ENCODE measurements at places on chromosomes 12 and 14.
A peak's percentile ranks its signal among the peaks of the same experiment; 100 is the strongest.

DNA sequence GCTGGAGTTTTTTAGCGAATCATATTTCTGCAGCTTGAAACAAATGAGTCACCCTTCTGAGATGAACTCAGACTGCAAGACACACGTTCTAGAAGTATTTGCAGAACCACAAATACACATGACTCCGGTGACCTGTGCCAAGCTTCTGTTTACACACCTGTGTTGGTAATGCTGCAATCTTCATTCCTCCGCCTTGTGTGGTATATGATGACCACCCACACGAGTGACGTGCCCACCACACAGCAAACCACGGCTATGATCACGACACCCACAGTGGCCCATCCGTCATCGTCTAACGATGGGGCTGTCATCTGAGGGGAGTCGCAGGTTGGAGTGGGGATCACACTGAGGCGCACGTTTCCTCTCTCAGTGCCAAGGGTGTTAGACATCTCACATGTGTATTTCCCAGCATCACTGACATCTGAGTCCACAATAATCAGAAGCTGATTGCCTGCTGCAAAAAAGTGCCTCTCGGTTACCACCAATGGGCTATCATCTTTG, 43.0 kb downstream of the LRIG3 start:
- no peak for DNase-seq

- no peak for DNase-seq
Measured at GRCh38 chr12:71029302-71029701, 108.8 kb upstream of the PTPRR start.

DNA sequence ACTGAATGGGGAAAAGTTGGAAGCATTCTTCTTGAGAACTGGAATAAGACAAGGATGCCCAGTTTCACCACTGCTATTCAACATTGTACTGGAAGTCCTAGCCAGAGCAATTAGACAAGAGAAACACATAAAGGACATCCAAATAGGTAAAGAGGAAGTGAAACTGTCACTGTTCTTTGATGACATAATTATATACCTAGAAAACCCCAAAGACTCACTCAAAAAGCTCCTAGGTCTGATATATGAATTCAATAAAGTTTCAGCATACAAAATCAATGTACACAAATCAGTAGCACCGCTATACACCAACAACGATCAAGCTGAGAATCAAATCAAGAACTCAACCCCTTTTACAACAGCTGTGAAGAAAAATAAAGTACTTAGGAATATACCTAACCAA, 157.3 kb upstream of the DDHD1 start:
- DNase-seq = peak; percentile 12

DNA sequence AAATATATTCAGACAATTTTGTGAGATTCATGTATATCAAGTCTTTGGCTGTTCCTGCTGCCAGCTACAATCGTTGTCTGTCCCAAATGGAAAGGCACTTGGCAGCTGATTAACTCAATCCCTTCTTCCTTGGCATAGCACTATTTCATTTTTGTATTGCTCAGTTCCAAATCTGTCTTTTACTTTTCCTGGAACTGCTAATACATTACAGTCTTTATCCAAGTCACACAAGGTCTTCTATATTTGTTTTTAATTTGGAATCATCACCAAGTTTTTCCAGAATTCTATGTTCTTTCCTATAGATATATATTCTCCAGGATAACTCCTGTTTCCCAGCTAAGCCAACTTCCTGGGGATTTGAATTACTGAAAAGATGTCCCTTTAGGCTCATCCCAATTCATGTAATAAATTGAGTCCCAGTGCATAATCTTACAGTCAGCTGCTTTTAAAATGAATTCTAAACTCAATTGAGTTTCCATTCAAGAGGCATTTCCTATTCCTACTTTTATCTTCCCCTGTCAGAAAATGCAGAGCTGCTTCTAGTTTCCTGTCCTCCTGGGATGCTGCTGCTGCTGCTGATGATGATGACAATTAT, 45.9 kb downstream of the DYRK2 start:
- DNase-seq = no peak

- peak; percentile 26 for DNase-seq
Measured at GRCh38 chr12:10130042-10130441, at the start of gene CLEC7A. Gene CLEC7A (minus strand): TSS chr12:10130199. CDS start chr12:10130082, 117 bp downstream.

DNA sequence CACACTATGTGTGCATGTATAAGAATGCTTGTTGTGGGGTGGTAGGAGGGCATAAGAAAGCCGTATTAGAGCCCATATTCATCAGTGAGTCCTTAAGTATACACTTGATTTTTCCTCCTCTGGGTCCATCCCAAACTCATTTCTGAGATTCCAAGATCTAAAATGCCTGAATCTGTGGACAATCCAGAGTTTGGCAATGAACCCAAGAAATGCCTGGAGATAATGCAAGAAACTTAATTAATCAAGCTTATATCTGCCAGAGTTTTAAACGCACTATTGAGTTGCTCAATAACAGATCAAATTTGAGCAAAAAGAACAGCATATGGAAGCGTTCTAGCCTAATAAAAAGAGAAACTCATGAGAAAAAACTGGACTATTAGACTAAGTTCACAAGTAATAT, 143.4 kb upstream of the NAV3 start:
- DNase-seq = no peak

DNA sequence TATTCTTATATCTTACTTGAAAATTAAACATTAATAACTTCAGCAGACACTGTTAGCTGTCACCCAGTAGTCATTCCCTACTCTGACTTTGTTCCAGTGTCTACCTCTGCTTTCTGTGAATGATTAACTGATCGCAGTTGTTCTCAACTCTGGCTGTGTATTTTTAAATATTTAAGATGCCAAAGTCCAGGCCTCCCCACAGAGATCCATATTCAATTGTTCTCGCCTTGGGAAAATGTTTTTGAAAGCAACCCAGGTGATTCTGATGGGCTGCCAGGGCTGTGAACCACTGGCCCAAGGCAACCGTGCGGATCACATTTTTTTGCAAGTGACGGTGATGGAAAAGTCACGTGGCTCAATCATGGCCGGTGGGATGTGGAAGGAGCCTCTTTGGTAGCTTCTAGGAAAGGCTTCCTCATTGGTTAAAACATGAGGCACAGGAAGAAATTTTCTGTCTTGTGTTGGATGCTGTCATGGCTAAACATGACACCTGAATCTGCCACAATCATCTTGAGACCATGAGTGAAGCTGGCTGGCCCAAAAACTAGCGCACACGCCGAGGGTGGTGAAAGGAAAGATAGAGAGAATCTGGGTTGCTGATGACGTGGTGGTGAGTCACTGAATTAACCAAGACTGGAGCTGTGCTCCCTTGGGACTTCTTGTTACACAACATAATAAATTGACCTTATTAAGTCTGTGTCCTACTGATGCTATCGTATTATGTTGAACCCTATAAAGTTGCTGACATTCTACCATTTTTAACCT, 37.2 kb downstream of the RDH12 start:
- DNase-seq = peak; percentile 9

DNA sequence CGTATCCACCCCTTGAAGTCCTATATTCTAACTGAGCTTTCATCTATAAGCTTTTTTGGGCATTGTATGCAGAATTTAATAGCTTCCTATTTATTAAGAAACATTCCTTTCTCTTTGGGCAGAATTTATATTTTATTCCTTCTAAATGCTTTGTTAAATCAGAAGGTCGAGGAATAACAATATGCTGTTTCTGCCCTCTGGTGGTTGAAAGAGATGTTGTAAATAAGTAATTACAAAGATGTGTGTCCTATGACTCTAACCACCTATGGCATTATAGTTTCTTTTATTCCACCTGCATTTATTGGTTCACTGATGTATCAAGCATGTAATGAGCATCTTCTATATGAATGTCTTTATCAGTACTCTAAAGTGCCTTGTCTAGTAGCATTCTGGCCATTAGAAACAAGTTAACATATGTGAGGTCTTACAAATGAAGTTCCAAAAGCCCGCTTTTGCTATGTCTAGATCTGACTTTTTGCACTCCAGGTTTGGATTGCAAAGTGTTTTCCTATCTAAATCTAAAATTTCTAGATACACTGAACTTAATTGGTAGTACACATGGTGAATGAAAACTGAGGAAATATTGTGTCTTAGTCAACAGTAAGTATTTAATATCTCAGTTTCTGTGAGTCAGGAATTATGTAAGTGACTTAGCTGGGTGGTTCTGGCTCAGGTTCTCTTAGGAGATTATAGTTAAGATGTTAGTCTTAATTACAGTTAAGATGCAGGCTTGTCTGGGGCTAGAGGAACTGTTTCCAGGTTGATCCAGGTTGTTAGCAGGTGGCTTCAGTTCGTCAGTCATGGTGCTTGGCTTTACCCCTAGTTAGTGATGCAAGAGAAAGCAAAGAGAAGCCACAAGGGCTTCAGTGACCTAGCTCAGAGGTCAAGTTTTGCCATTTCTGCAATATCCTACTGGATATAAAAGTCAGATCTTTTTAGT, 57.5 kb downstream of the PLEKHA5 start:
- peak; percentile 58 for DNase-seq

DNA sequence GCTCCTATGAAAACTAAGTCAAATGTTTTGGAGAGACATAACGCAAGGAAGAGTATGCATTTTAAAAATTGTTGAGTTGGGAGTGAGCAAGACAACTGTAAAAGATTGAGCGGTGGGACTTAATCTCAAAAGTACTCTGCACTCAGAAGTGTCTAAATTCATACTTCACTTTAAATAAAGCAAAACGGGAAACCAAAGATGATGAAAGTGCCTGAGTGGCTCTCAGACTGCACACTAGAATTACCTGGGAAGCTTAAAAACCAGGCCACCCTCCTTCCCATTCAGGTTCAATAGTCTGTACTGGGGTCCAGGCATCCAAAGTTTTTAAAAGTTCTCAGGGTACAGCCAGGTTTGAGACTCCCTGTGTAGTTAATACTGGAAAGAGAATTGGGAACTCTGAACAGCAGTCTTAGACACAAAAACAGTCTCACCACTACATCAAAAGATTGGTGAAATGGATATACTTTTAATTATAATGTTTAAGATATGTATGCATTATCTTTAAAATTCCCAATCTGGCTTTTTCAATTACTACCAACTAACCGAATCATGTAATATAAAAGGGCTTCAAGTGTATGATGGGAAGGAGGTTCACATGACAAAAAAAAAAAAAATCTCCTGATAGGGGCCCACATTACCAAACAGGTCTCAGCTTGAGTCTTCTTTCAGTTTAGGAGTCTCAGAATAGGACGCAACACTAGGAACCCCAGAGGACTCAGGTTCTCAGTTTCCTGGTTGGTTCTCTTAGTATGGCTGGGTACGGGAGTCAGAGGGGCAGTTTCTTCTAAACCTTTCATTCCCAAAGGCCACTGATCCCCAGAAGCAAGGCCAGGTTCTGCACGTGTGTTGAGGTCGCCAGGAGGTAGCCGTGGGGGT, 1.0 kb downstream of the HOMEZ start:
- peak; percentile 22 for DNase-seq

DNA sequence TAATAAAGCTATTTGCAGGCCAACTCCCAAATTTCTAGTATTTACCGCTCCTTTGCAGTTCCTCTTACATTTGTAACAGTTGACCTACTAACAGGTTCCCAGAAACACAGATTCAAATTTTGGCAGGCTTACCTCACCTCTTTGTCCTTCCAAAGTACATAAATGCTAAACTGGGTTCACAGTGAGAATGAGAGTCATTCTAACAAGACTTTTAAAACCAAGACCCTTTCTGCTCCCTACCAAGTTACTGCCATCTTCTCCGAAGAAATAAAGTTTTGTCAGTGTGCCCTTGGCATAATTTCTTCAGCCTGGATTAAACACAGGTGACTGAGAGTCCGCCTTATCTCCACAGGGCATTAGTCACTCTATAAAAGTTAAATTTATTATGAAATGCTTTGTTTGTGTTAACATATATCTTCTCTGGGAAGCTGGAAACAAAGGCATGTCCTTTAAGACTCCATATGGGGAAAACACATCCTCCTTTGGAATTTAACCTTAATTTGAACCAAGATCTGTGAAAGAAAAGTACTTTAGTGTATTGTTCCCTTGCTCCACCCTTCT, 28.2 kb downstream of the FOXA1 start:
- no peak for DNase-seq

Measured in KBM-7 (cell line).